Activated CD4-positive, alpha-beta T cell treated with anti-CD3 and anti-CD28 coated beads, Interleukin-2, amount 50 U/mL, for 1 hour (primary cell): ENCODE measurements at places on chromosomes 5 and 9.

GRCh38 chr5:139223481-139223880, 25.3 kb upstream of the SIL1 start:
- no peak for DNase-seq

DNA sequence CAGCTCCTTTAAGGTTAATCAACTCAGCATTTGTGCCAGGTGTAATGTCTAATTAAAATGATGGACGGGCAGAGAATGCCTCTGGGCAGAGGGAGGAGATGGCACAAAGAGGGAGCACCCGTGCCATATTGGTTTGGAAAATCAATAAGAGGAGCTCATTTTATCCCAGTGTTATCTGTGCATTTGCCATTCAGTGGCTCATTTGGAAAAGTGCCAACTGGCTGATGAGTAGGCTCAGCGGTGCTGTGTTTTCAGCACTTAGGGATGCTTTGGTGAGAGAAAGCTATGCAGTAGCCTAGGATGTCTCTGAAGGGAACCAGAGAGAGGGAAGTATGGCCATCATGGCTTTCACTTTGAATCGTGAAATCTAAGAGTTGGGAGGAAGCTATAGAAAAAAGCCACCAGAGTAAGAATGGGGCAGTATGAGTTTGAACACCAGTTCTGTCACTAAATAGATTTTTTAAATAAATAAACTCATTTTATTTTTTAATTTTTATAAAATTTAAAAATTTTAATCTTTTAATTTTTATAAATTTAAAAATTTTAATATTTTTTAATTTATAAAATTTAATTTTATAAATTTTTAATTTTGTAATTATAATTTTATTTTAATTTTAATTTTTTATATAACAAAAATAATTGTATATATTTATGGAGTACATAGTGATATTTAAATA, 472.8 kb downstream of the BRINP1 start:
- DNase-seq: no peak

GRCh38 chr9:127295005-127295404, 30.4 kb downstream of the GARNL3 start:
- DNase-seq: no peak

- DNase-seq: no peak
Observed at GRCh38 chr5:176678584-176678983, 31.3 kb downstream of the TSPAN17 start.

DNA sequence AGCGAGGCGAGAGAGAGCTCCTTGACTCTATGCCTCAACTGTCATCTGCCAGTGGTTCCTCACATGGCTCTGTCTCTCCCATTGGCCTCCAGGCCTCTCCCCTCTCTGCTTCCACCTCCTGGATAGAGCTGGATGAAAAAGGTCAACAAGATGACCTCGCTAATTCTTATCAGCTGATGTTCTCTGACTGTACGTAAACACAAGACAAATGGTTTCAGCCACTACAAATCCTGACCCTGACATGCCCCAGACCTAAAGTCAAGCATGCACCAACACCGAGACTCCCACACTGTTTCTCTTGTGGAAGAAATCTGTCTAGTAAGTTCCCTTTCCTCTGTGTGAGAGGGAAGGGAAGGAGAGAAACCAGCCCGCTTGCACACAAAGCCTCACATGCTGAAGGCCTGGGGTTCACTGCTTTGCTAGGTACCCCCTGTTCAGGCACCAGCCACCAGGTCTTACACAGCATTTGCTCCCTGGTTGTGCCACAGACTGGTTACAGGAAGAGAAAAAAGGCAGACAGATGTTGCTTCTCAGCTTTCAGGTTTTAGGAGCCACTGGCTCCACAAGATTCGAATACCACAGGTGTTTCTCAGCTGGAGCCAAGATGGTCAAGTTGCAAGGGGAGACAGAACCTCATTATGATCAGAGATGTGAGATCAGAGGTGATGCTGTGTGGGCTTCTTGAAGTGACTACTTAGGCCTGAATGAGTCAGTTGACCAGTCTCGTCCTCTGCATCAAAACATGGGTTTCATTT, 592.5 kb downstream of the CCDC171 start:
- no peak for DNase-seq

DNA sequence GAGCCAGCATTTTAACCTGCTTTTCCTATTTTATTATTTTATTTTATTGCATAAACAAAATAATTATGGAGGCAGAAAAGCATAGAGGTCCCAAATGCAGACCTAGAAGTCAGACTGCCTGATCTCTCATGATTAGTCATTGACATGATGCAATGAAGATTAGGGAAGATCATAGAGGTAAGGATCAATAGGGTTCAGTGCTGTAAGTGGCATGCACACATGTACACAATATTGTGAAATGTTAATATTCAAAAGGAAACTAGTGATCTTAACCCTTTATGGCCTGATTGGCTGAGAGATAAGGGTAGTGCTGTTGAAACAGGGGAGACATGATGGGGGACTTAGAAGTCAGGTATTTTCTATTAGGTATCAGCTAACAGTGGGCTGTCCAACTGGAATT, 1.1 kb upstream of the FRRS1L start:
- no peak for DNase-seq

- no peak for DNase-seq
Observed at GRCh38 chr5:77232574-77233358, 22.3 kb downstream of the PDE8B start.

- DNase-seq: no peak
Observed at GRCh38 chr9:37034938-37035647, 1.0 kb upstream of the PAX5 start.

GRCh38 chr5:6745706-6746222, 32.5 kb downstream of the TENT4A start:
- no peak for DNase-seq

DNA sequence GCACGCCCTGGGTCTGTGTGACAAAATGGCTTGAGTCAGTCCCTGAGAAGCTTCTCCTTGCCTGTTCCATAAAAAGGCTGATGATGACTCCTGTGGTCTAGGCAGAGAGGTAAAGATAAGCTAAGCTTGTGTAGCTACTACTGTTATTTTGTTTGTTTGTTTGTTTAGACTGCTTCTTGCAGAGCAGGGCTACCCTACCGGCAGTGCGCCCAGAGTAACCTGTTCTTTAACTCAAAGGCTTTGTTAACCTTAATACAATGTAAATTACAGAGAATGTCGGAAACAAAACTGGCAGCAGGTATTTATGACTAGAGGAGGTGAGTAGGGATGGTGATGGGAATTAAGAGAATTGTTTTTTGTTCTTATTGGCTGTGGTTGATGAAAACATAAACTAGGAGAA, 87.6 kb downstream of the F2RL2 start:
- no peak for DNase-seq

GRCh38 chr9:108254236-108254635, 601.5 kb downstream of the ACTL7B start:
- DNase-seq: no peak

GRCh38 chr5:176387384-176387925, 943 bp downstream of the NOP16 start:
- DNase-seq: no peak

DNA sequence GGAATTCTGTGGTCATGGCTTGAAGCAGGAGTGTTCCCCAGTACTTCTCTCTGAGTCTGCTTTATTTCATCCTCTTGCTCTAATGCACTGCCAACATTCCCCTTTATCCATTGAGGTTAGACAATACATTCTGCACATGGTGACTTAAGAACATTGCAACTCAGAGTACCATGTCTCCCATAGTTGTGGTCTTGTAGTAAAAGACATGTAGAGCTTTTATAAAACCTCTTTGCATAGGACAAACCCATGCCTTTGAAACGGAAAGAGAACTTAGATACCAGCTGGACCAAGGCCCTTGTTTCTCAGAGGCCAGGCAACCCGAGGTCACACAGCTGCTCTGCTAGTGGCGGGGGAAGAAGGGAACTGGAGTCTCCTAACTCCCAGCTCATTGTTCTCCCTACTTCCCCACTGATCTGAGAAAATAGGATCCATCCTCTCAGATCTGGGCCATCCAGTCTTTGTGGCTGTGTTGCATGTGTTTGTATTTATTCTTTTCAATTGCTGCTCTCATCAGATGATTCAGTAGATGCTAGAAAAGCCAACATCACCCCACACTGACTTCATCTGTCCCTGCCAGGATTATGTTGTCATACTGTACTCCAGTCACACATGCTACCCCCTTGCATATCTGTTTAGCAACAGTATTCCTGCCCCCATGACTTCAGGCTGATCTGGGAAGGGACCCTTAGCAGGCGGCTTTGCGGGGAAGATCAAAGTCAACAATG, 236.9 kb downstream of the SAXO1 start:
- no peak for DNase-seq

- no peak for DNase-seq
Observed at GRCh38 chr9:123893831-123894460, 36.0 kb downstream of the DENND1A start.

GRCh38 chr5:76483881-76484280, 80.8 kb downstream of the IQGAP2 start:
- no peak for DNase-seq

- no peak for DNase-seq
Observed at GRCh38 chr5:78542321-78542840, 106.2 kb downstream of the LHFPL2 start.

DNA sequence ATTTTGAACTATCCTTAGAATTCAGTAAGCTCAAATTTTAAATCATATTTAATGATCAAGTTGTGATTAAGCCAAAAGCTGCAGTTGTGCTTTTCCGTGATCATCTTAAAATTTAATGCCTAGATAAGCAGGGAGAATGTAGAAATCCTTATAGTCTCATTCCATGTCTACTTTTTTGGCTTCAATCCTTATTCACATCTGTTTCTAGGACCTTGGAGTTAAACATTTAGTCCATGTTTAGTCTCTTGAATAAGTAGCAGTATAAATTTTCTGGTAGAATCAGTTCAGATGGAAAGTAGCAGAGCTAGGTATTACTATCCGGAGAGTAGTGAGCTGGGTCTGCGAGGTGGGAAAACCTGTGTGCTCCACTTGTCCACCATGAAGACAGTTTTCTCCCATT, 59.3 kb upstream of the RIOK2 start:
- no peak for DNase-seq

DNA sequence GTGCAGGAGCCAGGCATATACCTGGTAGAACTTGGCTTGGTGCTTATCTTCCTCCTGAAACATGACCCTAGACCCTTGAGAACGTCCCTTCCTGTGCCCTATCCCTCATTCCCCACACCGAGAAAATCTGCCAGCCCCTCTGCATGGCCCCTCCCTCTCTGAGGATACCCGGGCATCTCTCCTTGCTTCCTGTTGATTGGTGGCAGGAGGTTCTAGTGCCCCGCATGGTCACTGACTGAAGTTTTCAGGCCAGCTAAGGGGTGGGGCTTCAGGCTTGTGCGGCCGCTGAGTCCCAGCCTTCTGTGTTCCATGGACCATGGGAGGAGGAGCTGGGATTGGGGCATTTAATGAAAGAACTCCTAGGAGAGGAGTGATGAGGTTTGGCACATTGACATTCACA, 22.8 kb downstream of the IGIP start:
- no peak for DNase-seq

DNA sequence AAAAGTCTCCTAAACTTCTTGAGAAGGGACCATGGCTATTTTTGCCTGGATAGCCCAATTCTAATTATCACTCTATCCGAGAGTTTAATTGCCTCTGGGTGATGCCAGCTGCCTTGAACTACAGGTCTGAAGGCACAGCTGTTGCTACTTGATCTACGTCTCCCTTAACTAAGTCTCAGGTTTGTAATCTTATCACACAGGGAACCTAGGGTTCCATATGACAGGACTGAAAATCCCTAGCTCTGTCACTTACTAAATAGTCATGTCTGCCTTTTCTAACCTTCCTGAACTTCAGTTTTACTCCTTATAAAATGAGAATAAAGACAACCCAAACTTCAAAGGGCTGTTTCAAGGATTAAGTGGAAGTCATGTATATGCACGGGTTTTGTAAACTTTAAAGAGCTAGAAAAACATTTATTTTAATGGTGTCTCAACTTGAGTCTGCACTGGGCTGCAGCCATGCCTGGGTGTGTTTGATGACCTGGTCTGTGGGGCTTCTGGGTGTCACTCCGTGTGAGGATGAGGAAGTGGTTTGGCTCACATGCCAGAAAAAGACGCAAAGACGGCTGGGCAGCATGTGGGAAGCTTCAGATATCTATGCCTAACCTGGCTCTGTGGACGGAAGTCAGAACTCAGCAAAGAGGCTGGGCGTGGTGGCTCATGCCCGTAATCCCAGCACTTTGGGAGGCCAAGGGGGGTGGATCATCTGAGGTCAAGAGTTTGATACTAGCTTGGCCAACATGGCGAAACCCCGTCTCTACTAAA, 129.3 kb upstream of the SLC44A1 start:
- DNase-seq: no peak

DNA sequence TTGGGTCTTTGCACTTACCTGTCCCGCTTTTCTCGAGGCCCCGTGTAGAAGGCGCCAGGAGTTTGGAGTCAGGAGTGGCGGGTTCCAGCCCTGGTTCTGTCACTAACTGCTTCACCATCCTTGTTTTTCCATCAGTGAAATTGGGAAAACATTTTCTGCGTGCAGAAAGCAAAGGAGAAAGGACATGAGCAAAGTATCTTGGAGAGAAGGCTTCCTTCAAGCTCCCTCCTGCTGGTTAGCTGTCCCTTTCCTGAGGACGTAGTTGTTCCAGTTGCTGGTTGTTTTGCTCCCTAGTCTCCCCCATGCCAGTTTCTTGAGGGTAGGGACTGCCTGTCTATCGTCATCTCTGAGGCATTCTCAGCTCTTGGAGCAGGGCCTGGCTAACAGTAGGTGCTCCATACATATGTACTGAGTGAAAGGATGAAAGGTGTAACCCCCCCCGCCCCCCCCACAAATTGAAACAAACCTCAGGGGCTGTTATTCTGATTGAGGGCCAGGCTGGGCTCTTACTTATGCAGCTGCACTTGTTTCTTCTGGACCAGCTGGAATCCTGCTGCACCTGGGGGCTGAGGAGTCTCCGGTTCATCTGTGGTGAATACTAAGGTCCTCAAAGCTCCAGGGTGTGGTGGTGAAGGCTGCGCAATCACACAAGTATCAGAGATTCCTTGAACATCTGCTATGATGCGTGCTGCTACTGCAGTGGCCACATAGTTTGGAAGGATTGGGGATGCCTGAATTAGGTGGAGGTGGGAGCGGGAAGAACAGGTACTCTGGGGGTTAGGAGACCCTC, 1.0 kb downstream of the SMIM3 start:
- DNase-seq: no peak

DNA sequence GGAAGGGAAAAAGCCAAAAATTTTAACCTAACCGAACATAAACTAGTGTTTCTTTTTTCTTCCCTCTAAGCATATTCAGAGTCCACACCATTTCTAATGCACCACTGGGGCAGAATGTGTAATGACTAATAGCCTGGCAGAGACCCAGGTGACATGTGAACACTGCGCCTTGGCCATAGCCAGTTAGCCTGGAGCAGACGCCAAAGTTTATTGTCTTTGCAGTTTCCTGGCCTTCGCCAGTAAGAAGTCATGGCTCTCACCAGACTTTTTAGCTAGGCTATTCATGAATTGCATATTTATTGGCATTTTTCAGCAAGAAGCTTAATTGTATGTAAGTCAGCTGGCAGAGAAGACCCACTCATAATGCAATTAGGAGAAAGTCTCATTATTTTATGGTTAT, 182.8 kb upstream of the SLC27A6 start:
- DNase-seq: no peak

- DNase-seq: no peak
Observed at GRCh38 chr9:122291458-122291857, 26.8 kb downstream of the MRRF start.

GRCh38 chr5:643351-643801, 31.2 kb downstream of the CEP72 start:
- DNase-seq: no peak
